Activated T-cell treated with anti-CD3 and anti-CD28 coated beads for 1 hour (primary cell): ENCODE measurements at places on chromosomes 2 and 18.

DNA sequence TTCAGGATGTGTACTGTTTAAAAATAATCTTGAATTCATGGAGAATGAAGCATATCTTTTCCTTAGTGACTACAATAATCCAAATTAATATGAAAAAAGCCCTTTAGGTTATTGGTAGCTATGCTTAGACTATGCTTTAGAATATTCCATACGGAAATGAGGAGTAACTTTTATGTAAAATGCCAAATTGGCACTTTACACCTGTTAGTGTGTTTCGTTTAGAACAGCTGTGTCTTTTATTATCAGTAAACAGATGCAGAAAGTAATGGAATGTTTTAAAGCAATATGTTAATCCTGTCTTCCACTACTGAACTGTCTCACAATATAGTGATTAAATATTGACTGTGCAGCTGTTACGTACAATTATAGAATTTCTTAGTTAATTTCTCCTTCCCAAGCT is 129.6 kb downstream of the PMS1 start:
- DNase-seq = no peak

GRCh38 chr2:240121675-240122074 is 14.4 kb downstream of the COPS9 start:
- DNase-seq = no peak

DNA sequence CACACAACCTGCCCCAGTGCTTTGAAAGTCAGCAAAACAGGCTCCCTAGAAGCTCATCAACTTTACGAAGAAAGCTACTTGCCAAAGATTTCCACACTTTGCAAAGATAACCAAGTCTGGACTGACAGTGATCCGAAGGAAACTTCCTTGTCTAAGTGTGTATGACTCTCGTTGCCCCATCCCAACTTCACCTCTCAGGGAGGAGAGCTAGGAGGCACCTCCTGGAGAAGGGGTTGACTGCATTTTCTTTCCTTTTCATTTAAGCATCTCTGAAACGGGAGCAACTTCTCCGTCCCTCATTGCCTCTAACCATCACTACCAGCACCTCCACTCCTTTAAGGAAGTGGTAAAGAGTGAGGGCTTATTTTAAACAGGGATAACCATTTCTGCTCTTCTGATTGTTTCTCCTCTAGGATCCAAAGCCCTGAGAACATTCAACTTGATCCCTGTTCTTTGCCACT is 7.0 kb downstream of the ZEB2 start:
- DNase-seq = no peak

DNA sequence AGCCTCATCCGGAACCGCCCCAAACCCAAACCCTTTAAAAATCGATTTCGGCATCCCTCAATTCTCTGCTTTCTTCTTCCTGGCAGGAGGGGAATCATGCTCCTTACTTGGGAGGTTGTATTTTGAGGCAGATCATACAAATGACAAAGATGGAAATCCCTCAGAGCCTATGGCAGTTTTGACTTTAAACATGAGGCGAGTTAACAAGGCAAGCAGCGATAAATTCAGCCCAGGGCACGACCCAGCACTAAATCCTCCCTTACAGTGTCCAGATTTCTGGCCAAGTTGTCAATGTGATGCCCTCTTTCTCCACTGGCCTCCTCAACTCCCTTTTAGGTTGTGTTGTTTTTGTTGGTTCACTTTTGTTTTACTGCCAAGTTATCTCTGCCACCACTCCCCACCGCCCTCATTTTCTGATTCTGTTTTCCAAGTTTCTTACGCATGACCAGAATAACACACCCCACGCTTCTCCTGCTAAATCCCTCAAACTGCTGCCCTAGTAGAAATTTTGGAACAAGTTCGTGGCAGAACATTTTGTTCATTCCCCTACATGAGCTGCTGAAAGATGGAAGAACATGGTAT is 68.3 kb downstream of the CTAGE1 start:
- DNase-seq = no peak

- DNase-seq = no peak
Observed at GRCh38 chr2:69345434-69345833, 41.6 kb downstream of the GFPT1 start.

DNA sequence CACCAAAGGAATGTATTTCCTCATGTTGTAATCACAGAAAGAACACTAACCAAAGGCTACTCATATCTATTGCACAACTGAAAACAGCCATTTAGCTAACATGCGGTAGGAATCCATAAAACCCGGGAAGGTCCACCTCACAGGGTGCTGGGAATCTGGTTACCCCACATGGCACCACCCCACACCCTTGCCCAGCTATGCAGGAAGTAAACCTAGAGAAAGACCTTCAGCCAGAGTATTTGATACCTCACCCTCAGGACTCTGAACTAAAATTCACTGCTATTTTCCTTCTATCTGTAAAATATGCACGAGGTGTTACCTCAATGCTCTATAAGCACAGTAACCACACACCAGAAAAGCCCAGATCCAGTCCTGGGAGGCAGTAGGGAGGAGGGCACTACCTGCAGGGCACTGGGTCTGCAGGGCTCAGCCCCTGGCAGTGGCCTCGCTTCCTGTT is 45.8 kb downstream of the PTPN2 start:
- DNase-seq = no peak
